Neural crest cell (in vitro differentiated cells): ENCODE measurements at places on chromosomes 2 and 18. TPM values are rescaled to one million over a fixed set of nuclear protein-coding genes. Genes with fewer than 3 reads are reported as not detected.

METTL4 gene
- 12.6 and 13.2 TPM in 2 replicates for total RNA-seq

DNA sequence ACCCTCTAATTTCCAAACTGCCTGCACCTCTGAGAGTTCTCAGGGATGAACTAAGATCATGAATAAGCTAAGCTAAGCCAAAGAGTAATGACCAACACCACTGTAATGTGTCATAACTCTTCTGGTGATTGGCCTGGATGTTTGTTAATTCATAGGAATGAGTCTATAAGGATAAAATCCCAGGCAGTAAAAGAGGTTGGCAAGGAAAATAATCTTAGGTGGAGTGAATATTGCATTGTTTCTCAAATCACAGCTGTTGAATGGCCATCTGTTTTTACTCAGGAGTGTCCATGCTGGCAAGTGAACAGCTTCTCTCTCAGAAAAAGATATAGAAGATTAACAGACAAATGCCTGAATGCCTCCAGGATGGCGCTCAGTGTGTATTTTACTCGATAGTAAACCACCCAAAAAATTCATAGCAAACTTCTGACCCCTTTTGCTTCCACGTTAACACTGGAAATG is 60.8 kb upstream of the GLS start:
- no peak overlapping the region for H3K27ac ChIP-seq
- H3K27me3 ChIP-seq, result no peaks in the 10 kb centered on the region
- peaks cover 4% of the 10 kb centered on the region for H3K4me1 ChIP-seq
- H3K4me3 ChIP-seq, result no peak overlapping the region
- peaks cover 4% of the 10 kb centered on the region for H3K36me3 ChIP-seq
- DNase-seq, result no peak

AGXT gene
- total RNA-seq, result not detected in 2 replicates

DNA sequence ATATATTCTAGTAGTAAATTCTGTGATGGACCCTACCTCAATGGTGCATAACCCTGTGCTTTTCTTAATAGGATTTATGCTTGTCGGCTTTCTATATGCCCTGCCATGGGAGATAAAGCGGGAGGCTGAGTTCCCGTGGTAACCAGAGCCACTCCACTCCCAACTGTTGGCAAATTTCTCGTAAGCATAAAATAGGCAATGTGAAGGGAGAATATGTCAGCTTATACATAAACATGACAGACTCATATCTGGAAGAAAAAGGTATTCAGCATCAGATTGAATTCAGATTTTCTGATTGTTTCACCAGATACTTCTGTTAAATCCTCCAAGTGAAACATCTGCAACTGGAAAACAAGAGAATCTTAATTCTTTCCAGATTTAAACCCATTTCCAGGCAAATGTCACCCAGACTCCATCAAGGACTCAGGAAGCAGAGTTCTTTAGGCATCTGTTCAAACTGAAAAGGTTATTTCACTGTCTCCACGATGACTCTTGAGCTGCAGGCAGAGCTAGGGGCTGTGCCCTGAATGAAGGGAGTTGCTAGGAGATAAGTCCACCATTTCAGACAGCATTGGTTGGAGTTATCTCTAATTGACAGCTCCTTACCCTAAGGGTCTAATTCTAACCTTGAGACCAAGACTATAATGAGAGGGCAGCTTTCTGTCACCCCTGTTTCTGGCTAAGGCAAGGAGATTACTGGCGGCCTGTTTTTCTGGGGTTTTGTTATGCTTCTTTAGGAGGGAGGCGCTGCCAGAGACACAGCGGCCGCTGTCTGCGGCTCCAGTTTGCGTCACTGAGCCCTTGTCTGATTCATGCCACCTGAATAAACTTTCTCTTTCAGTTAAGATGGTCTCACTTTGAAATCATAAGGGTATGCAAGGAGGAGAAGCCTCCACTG is 381.3 kb downstream of the SOX11 start:
- DNase-seq, result peak; percentile 48
- peaks cover 92% of the 10 kb centered on the region for H3K4me1 ChIP-seq
- H3K27ac ChIP-seq, result peak overlapping the region; percentile 96
- H3K27me3 ChIP-seq, result no peaks in the 10 kb centered on the region
- H3K4me3 ChIP-seq, result peak overlapping the region; percentile 83
